ENCODE measurements at places on chromosomes 2 and 18. TPM values are rescaled to one million over a fixed set of nuclear protein-coding genes. Genes with fewer than 3 reads are reported as not detected.

The OR6B3 gene
- polyA plus RNA-seq, result not detected

The TWIST2 gene
- polyA plus RNA-seq, result not detected

The ITM2C gene
- polyA plus RNA-seq, result 9.2 TPM

The PPP1R1C gene
- polyA plus RNA-seq, result 2.3 TPM

The FEZ2 gene
- 49.1 TPM for polyA plus RNA-seq

The FAM228B gene
- polyA plus RNA-seq, result 26.9 TPM

The ITPRID2 gene
- 29.7 TPM for polyA plus RNA-seq

The TMEM87B gene
- polyA plus RNA-seq, result 40.6 TPM

The ALK gene
- 0.49 TPM for polyA plus RNA-seq

The UGT1A8 gene
- polyA plus RNA-seq, result not detected

The KRTCAP3 gene
- 12.7 TPM for polyA plus RNA-seq

The NTSR2 gene
- 1.7 TPM for polyA plus RNA-seq

The GALR1 gene
- polyA plus RNA-seq, result not detected

The NEU2 gene
- polyA plus RNA-seq, result not detected
